ENCODE measurements at places on chromosomes 4 and X.

DNA sequence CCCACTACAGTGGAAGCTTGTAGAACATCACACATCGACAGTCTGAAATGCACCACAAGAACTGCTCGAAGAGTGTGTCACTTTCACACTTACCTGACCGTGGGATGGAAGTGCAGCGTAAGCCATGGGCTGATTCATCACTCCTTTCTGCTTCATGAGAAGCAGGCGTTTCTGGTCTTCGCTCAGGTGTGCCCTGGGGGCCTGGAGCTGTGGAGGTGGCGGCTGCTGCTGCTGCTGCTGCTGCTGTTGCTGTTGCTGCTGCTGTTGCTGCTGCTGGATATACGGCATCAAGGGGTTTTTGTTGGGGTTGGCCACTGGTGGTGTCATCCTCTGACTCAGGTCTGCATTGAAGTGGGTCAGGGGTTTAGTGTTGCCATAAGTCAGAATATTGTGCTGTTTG, 223.6 kb downstream of the MGST2 start:
- DNase-seq = no peak

GRCh38 chr4:75745161-75745560, 20.8 kb downstream of the USO1 start:
- DNase-seq = no peak

DNA sequence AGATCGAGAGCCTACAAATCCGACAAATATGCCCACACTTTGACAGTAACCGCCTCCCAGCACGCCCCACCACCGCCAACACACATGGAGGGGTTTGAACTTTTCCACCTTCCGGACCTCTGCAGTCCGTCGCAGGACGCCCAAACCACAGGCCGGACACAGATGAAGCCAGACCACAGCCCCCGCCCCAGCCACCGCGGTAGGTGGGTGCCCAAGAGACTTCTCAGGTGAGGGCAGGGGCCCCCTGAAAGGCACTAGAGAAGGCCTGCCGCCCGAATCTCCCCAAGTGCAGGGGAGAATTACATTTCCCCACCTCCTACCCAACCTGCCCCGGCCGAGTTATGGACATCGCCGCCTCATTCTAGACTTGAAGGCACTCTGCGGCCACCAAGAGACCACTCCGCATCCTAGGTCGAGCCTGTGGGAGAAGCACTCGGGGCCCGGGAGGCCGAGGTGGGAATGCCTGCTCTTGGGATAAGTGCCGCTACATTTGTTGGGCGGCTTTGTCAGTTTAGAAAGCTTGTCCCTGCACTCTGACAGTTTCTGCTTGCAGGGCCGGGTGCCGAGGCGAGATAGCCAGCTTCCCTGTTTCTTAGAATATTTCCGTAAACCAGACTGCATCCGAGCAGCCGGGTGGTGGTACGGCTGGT, 21.5 kb downstream of the HAND2 start:
- no peak for DNase-seq

DNA sequence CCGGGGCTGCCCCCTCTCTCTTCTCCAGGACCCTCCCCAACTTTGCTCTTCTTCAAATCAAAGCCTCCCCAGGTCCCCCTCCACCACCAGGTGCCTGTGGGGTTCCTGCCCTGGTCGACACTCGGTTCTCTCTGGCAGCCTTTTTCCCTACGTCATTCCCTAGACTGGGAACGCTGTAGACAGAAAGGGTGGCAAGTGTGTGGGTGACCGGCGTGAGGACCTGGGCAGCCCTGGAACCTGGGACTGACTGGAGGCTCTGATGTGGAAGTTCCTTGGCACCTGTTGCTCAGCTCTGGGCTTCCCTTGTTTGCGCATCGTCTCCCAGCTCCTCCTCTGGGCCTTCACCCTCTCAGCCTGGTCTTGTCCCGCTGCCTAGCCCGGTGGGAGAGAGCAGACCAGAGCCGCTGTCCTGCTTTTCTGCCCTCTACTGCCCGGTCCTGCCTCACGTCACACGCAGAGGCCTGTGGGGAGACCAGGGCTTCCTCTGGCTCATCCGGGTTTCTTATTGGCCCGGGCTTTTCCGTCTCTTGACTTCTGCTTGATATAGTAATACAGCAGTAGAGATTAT, 1.3 kb downstream of the TACC3 start:
- no peak for DNase-seq

DNA sequence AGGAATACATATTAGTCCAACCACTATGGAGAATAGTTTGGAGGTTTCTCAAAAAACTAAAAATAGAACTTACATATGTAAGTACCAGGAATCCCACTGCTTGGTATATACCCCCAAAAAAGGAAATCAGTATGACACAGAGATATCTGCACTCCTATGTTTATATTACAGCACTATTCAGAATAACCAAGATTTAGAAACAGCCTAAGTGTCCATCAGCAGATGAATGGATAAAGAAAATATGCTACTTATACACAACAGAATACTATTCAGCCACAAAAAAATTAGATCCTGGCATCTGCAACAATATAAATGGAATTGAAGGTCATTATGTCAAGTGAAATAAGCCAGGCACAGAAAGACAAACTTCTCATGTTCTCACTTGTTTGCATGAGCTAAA, 27.5 kb upstream of the ABCG2 start:
- no peak for DNase-seq

GRCh38 chrX:12970691-12971202, 4.2 kb upstream of the TMSB4X start:
- no peak for DNase-seq

GRCh38 chr4:149702414-149703293, 113.0 kb downstream of the IQCM start:
- no peak for DNase-seq

- DNase-seq = no peak
Measured at GRCh38 chr4:80931631-80932081, 98.9 kb upstream of the BMP3 start.

DNA sequence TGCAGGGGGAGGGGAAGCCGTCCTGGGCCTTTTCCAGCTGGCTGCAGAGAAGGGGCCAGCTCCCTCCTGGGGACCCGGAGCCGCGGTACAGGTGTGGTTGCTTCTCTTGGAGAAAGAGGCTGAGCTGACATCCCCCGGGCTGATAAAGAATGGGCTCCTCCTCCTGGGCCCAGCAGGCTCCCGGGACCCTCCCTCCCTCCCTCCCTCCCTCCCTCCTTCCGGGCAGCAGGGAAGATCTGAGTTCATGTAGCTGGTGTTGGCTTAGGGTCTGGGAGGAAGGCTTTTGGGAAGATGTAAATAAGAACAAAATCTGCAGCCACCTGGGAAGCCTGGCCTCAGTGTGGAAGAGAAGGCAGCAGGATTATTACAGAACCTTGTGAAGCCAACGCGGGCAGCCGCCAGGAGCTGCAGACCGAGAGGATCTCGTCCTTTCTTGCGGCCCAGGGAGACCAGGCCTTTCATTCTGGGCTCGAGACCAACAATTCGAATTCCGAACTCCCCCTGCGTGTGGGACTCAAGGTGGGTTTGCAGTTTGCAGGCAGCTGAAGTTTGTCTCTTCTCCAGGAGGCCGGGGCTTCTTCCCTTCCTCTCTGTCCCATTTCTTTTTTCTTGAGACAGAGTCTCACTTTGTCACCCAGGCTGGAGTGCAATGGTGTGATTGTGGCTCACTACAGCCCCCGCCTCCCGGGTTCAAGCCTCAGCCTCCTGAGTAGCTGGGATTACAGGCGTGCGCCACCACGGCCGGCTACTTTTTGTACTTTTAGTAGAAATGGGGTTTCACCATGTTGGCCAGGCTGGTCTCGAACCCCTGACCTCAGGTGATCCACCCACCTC, at the start of gene PLCXD1:
Gene PLCXD1 (plus strand): TSS at position 216 of the 834 bp plus-strand sequence. CDS start 2,807 bp downstream, outside the sequence.
- DNase-seq = peak; percentile 73

DNA sequence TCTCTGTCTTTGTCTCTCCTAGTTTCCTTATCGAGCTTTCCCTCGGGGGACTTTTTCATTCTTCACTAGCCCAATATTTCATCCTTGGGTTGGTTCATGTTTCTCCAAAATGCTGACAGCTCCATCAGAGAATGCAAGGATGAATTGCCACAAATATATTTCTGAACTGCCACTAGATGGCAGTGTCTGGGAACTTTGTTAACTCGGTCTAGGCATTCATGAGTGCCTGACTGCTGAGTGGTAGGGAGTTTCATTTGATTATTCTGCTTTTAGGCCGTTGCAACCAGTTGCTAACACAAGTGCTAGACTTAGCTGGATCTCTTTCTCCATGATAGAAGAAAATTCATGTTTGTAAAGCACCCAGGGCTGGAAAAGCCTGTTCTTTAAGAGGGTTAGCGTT, 73.5 kb upstream of the RAP2C start:
- DNase-seq = peak; percentile 31

DNA sequence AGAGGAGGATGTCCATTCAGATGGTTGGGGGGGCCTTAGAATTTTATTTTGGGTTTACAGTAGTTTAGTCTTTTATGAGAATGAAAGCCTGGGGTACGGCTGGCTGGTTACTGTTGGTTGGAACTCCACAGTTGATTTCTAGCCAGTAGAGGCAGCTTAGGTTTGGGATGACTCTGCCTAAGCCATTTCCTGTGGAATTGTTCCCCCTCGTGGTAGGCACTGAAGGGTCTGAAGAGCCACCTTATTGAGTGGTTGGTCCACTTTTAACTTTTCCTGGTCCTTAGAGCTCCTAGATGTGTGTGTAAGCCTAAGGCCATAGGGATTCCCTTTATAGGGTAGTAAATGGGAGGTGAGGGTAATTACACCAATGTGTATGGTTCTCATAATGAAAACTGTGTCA, 19.7 kb downstream of the SPIN3 start:
- DNase-seq = no peak

- DNase-seq = no peak
Measured at GRCh38 chrX:121028419-121028818, 19.0 kb upstream of the GLUD2 start.

DNA sequence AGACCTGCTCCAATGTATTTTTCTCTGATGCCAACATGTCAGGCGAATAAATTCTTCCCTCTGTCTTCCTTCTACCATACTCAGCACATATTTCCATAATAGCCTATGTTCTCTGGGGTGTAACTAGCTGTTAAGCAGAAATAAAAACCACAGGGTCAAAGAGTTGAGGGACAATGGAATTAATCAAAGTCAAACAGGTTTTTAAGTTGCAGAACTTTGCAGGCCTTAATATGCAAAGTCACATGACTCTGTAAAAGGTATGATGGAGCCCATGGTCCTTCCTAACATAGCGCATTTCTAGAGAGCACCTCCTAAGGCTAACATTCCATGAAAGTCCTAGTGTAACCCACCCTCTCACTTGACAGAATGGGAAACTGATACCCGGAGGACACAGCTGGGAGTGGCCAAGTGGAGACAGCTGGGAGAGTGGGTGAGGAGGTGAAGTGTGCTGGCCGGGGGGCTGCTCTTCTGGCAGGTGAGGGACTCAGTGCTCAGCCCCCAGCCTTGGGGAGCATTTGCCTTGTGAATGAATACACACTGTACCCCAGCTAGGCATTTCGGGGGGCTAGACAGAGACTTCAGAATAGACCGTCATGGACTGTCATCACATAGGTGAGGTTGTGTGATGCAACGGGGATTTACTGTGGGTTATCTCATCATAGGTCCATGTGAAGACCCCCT, 8.4 kb upstream of the SORCS2 start:
- DNase-seq = no peak

DNA sequence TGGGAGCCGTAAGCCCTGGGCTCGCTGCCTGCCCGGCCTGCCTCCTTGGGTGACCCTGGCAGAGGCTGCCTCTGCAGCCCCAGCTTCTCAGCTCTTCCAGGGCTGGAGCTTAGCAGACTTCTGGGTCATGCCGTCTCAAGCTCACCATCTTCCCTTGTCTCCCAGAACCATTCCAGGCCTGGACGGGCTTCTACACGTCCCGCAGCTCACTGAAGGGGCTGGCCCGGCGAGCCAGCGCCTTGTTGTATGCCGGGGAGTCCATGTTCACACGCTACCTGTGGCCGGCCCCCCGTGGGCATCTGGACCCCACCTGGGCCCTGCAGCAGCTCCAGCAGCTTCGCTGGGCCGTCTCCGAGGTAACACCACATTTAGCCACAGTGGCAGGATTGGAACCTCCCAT, 22.0 kb downstream of the MAN2B2 start:
- no peak for DNase-seq

DNA sequence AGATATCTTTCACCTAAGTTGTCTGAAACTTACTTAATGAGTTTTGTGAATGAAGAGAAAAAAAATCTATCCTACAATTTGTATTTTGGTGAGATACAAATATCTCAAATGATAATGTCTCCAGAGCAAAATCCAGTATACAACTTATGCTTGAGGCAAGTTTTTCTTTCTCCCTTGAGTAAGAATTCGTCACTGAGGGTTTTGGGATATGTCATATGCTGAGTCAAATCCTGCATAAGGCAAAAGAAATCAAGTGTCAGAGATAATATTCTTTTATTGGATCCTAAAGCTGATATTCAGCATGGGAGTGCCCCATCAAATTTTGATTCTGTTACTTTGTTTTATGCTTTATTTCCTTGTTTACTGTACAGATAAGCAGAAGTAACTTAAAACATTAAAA, 1308.6 kb downstream of the ARAP2 start:
- DNase-seq = no peak

DNA sequence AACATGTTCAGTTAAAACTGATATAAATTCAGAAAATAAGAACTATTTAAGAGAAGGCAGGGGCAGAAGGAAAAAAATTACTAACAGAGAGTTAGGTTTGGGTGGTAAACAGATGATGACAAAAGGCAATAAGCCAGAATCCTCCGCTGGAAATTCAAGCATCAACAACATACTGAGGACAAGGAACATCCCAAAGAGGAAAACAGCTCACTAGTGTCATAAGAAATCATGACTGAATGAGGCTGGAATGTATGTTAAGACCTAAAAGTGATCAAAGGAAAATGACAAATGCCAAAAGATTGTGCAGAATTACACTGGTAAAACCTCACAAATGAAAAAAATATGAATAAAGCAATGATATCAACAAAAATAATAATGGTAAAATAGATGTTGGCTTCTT, 88.4 kb downstream of the WDFY3 start:
- no peak for DNase-seq

DNA sequence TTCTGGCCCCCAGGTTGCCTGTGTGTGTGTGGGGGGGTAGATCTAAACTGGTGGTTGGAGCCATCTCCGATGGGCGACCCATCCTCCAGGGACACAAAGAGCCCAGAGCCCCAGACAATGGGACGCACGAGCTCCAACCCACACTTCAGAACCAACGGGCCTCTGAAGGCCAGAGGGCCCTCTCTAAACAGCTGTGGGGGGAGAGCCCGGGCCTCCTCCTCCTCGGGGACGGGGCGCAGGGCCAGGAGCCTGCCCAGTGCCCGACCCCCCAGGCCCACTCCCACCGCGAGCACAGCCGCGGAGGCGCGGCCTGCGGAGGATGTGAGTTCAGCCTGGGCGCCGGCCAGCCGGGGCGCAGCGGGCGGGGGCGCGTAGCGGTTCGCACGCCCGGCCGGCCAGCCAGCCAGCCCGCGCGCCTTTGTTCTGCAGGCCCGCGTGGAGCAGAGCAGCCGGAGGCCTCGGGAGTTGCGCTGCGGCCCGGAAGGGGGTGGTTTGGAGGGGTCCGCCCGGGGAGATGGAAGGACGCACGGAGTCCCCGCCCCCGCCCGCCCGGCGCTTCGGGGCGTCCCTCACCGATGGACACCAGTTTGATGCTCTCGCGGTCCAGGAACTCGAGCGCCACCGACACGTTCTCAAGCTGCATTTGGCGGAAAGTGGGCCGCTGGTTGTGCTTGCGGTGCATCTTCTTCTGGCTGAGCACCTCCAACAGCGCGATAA, 4.0 kb downstream of the FLNA start:
- DNase-seq = no peak

- DNase-seq = no peak
Measured at GRCh38 chr4:121041307-121042090, 30.8 kb downstream of the NDNF start.

Data from neuronal stem cell (in vitro differentiated cells).